ENCODE measurements at places on chromosomes 1 and 21.

GRCh38 chr1:222392556-222392955 is 155.3 kb downstream of the HHIPL2 start:
- no peak for DNase-seq

- no peak for DNase-seq
Measured at GRCh38 chr1:187763465-187763864, 934.7 kb downstream of the PLA2G4A start.

GRCh38 chr1:147756341-147756740 is 4.1 kb downstream of the GJA5 start:
- no peak for DNase-seq

GRCh38 chr1:20266642-20267041 is 24.0 kb upstream of the VWA5B1 start:
- DNase-seq = no peak

DNA sequence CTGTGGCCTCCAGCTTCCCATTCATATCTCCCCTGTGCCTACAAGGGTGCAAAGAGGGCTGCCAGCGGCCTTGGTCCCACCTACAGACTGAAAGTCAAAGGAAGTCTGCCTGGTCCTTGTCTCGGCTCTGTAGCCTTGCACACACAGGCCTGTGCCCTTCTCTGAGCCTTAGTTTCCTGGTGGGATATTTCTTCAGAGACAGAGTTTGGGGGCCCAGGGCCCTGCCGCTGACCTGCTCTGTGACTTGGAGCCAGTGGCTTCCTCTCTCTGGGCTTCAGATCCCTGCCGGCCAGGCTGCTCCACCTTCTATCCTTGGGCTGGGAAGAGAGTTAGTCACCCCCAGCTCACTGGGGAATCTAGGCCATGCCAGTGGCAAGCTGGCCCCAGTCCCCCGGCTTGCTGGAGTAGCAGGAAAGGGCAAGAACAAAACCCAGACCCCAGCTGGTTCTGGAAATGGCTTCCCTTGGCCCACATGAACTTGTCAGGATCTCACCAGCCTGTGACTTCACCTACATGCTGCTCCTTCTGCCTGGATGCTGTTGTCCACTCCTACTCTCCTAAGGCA is 1.0 kb upstream of the TMEM61 start:
- DNase-seq = no peak
